ENCODE measurements at places on chromosomes 4 and X.

DNA sequence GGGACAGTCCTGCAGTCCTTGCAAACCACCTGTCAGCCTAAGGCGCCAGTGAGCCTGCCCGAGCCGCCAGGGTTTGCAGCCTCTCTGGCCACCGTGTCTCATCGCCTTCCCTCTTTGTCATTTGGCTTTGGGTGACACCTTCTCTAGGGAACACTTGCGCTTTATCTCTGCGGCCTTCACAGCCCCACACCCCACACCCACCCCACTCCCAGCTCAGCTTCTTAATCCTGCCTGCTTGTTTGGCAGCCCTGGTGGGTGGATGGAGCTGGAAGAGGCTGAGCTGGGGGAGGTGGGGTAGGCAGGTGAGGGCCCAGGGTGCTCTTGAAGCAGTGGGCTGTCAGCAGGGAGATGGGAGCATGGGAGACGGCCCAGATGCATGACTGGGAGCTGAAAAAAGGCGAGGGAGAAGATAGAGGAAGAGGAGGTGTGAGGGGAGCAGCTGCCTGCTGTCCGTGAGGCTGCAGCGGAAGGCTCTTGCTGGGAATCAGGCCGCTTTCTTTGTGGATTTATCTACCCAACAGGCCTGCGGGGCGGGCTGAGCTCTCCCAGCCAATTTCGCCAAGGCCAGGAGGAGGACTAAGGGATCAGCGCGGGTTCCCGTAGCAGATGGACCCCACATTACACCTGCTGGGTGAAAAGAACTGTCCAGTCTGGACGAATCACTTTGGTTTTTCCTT lies 97.5 kb upstream of the STOX2 start:
- no peak for DNase-seq

DNA sequence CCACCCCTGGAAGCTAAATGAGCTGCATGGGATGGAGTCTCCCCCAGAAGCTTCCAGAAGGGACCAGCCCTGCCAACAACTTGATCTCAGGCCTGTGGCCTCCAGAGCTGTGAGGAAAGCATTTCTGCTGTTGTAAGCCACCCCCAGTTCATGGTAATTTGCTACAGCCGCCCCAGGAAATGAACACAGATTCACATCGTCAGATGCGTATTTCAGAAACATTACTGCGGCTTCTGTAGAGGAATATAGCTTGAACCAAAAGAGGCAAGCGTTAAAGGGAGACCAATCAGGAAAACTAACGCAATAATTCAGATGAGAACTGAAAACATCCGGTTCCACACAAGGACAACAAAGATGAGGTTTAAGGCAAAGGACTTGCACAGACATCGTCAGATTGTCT lies 128.4 kb upstream of the TBL1X start:
- no peak for DNase-seq

DNA sequence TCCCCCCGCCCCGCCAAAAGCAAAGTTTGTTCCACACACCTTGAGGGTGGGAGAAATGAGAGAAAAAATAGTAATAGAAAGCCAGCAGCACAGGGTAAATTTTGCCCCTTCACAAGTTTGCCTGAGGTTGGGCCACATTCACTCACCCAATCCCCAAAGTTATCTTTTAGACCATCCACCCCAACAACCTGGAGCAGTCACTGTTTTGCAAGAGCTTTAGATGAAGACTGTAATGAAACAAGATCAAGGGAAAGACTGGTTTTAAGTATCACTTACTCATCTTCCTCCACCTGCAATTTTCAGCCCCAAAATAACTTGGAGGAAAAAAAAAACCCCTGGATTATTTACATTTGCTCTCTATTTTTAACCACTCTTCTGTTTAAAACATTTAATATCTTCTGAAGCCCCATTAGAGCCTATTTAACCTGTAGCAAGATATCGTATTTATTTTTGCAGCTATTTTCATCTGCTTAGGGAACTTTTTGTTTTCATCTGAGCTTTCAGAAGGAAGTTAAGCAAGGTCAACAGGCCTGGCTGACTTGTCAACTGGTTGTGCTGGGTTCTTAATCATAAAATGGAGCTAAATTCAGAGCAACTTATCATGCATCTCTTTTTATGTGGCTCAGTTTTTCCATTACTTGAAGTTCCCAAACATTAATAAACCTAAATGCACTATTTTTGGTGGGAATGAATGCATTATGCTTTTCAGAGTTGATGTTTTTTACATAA lies 24.6 kb upstream of the TBL1X start:
- DNase-seq: no peak

DNA sequence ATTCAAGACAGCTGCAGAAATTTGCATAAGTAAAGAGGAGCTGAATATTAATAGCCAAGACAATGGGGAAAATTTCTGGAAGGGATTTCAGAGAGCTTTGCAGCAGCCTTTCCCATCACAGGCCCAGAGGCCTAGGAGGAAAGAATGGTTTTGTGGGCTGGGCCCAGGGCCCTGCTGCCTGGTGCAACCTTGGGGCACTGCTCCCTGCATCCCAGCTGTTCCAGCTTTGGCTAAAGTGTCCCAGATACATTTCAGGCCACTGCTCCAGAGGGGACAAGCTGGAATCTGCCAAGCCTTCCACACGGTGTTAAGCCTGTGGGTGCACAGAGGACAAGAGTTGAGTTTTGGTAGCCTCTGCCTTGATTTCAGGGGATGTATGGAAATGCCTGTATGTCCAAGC lies 185.6 kb upstream of the SFRP2 start:
- no peak for DNase-seq

GRCh38 chr4:92021788-92022187 lies 282.0 kb upstream of the GRID2 start:
- no peak for DNase-seq

- DNase-seq: no peak
Measured at GRCh38 chr4:78512357-78512920, 39.1 kb upstream of the ANXA3 start.

Data from NCI-H510A treated with DMSO at 0.1 percent for 48 hours (cell line).